ENCODE measurements at places on chromosomes 3 and 15.
A peak's percentile ranks its signal among the peaks of the same experiment; 100 is the strongest.

- DNase-seq: no peak
These were observed 180.2 kb upstream of the CBLB start for GRCh38 chr3:106048946-106049481.

DNA sequence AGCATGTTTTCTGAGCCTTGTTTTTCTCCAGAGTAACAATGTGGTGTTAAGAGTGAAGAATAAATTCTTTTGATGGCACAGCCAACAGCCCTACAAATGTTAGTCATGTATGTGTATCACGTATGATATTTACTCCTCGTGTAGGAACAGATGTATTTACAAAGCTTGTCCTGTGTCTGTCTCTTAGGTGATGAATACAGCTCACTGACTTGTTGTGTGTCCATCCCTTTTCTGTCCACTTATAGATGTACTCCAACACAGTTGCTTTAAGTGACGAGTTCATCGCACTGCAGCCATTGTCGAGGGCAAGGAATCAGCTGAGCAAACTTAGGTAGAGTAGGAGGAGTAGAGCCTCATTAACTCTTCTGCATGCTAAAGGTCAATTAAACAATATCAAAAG is 78.1 kb downstream of the DCUN1D1 start:
- DNase-seq: no peak

- no peak for DNase-seq
These were observed 239.9 kb upstream of the ATP10A start for GRCh38 chr15:26103002-26103404.

DNA sequence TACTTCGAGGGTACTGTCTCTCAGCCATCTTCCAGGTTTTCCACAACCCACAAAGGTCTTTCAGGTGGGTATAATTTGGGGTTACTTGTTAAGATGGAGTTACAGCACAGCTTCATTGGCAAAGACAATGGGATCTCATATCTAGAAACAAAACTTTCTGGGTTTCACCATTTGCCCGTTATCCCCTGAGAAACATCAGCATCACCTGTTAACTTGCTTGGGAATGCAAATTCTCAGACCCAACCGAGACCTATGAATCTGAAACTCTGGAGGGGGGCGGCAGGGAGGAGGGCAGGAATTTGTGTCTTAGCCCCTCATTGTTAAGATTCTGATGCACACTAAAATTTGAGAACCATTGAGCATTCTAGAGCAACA is 176.4 kb downstream of the TNIK start:
- no peak for DNase-seq

- DNase-seq: no peak
These were observed 5.9 kb downstream of the CAPN7 start for GRCh38 chr3:15211937-15212336.

GRCh38 chr3:45529697-45530096 is 64.9 kb upstream of the LIMD1 start:
- DNase-seq: no peak

DNA sequence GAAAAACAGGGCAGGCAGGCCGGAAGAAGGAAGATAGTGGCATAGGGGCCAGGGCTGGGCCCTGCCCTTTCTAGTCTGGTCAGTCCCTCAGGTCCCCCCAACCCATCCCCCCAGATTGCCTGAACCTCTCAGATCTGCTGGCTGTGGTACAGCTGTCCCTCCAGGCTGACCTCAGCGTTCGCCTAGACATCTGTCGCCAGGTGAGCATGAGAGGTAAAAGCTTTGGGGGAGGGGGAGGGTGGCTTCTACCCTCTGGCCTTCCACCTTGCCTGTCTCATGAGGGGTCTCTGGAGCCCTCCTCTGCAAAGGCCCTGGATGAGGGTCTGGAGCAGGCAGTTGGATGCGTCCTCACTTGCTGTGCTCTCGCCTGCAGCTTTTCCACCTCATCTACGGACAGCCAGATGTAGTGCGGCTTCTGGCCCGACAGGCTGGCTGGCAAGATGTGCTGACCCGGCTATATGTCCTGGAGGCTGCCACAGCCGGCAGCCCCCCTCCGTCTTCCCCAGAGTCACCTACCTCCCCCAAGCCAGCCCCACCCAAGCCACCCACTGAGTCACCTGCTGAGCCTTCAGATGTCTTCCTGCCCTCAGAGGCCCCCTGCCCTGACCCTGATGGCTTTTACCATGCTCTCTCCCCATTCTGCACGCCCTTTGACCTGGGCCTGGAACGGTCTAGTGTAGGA is 20.2 kb downstream of the NBEAL2 start:
- no peak for DNase-seq

- DNase-seq: no peak
These were observed 228.8 kb upstream of the LYSMD4 start for GRCh38 chr15:99962006-99962561.

DNA sequence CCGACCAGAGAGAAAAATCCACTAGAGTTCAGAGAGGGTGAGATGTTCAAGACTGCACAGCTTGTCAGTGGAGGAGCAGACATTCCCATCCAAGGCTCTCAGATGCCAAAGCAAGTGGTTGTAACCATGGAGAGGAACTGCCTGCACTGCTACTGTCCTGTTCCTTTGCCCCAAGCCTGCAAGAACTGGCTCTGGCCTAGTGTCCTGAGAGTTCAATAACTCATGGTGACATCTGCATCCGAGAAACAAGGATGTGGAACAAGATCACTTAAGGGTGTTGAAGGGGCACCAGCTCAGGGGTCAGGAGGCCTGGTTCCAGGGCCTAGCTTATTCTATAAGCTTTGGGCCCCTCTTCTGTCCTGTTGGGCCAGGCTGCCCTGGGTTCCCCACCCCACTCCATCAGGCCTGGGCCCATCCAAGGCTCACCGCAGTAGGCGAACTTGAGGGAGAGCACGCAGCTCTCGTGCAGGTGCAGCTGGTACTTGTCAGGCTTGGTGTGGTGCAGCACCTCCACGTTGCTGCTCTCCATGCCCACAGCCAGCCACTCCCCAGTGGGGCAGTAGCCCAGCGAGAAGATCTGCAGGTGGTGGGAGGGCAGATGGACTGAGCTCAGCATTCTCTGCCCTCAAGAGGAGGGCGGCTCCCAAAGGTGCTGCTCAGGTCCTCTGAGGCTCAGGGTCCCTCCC is 45.6 kb downstream of the TLE3 start:
- DNase-seq: no peak

DNA sequence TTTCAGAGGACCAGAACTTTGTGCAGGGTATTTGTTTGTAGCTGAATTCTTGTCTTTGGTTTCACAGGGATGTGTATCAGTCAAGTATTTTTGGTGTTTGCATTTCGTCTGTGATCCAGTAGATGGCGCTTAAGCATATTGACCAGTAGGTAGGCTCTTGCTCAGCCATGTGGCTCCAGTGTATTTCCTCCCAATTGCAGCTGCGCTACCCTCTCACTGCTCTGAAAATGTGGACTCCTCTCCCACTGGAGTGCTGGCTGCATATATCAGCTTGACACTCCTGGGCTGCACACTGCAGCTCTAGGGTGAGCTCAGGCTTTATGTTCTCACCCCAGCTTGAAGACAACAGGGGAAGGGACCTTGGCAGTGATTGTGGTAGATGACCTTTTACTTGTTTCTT is 1264.3 kb upstream of the ALCAM start:
- DNase-seq: peak; percentile 4

DNA sequence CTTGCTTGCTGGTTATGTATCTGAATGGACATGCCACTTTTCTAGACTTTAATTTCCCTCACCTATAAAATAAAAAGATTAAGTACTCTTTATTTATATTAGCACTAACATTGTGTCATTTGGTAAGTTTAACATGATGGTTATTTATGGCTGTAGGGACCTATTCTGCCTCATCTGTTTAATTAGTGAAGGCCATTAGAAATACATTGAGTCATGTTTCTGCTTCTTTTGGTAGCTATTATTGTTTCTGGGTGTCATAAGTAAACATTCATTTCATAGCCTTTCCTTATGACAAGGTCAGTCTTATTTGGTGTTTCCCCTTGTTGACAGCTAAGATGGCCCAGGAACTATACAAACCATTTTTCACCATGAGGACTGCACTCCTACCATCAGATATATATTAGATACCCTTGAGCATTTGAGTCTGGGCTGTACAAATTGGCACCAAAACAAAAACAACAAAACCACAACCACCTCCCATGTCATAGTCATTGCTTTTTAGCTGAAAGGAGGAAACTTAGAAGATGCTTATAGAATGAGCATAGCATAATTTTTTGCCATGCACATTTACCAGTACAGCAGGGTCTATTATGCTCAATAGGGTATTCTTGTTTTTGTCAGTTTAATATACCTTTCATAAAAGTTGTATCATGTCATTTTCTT is 39.3 kb downstream of the SRP14 start:
- no peak for DNase-seq

DNA sequence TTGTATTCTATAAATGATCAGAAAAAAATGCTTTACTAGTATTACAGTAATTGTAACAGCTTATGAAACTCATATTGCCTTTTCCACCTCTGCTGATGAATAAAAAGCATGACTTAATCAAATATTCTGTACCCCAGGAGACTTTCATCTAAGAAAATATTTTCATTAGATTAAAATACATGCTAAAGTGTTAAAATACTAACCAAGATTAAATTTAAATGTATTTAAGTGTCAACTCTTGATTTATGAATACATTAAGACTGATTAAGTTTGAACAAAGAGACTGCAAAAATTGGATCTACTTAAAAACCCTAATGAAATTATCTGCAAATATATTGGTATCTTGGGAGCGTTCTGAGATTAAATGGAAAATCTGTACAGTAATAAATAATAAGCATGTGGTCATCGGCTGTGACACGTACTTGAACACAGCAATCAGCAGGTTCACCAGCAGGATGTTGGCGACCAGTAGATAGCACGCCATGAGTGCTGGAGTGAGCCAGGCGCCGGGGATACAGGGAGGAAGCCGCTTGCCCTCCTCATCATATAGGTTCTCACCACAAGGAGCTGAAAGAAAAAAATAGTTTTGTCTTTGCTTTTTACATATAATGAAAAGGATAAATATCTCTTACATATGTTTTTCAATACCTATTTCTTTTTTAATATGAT is 36.6 kb upstream of the MTMR10 start:
- no peak for DNase-seq

DNA sequence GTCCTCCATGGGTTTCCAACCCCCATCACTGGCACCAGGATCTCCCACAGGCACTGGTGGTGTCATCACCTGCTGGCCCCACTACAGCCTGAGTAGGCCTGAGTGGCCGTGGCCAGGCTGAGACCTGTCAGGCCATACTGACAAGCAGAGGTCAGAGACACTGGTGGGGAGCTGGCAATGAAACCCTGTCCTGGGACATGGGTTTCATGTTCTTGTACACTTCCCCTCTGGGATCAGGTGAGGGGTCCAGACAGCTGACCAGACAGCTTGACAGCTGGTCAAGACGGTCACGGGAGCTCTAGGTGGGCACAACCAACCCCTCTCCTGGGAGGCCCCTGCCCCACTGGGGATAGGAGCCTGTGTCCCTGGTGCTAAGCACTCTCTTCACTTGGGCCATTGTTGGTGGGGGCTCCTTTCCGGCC is 13.1 kb downstream of the ZBTB47 start:
- no peak for DNase-seq

DNA sequence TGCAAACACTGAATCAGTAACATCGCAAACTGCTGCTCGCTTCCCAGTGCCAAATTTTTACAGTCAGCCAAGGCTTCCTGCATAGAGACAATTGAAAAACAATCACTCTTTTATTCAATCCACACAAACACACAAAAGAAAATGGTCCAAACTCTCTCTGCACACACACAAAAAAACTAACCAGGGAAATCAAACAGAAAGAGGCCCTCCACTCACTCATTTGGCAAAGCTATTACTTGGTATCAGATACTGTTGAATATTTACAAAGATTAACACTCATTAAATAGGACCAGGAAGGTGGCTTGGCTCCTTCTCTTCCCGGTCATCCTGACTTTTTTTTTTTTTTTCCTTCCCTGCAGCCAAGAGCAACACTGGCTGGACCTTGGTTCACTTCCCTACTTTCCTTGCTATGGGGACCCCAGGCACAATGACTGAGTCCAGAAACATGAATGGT is 62.4 kb upstream of the SPATA12 start:
- DNase-seq: no peak

- DNase-seq: peak; percentile 58
These were observed 3.6 kb downstream of the CEP19 start for GRCh38 chr3:196708467-196708866.

- DNase-seq: no peak
These were observed 188.9 kb upstream of the ATP10A start for GRCh38 chr15:26051761-26052675.

- no peak for DNase-seq
These were observed 146.8 kb downstream of the TPRA1 start for GRCh38 chr3:127443581-127444375.

DNA sequence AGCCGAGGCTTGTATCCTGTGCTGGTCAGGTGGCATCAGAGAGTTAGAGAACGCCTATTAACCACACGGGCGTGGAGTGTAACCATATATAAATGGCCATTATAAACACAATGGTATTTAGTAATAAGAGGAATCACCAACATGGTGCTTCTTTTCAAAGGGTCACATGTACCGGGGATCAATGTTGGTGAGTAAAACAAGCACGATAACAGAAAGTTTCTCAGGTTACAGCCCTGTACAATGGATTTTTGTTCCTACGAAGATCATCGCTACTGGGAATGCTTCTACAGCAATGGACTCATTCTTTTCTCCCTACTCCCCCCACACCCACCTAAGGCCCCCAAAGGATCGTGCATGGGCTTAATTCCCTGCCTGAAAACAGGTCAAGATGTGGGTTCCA is 42.5 kb downstream of the MEIS2 start:
- no peak for DNase-seq

- DNase-seq: no peak
These were observed 190.6 kb upstream of the ARPP21 start for GRCh38 chr3:35448681-35449080.

GRCh38 chr15:52164631-52165265 is 26.4 kb downstream of the GNB5 start:
- DNase-seq: no peak

DNA sequence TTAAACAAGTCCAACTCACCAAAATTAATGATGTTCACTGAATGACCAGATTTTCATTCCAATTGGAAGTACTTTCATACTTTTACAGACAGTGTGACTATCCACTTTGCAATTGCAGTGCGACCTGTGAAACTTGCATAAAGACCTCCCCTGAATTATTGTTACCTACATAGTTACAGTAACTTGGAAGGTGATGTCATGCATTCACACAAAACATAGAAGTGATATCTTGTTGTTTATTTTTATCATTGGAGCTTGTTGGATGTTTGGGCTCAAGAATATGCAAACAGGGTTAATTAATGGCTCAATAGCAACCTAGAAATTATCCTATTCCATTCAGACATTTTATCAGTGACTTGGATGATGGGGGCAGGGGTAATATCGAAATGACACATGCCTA is 470.9 kb downstream of the MECOM start:
- DNase-seq: no peak

GRCh38 chr3:51968883-51969678 is 1.8 kb upstream of the PCBP4 start:
- no peak for DNase-seq

GRCh38 chr3:13208706-13209633 is 135.7 kb upstream of the IQSEC1 start:
- DNase-seq: no peak

- DNase-seq: no peak
These were observed 28.5 kb downstream of the TMEM212 start for GRCh38 chr3:171871392-171872274.

GRCh38 chr15:52052066-52052935 is 33.3 kb downstream of the MAPK6 start:
- no peak for DNase-seq

GRCh38 chr3:45317710-45318109 is 70.7 kb upstream of the LARS2 start:
- DNase-seq: peak; percentile 1

- DNase-seq: no peak
These were observed 89.7 kb upstream of the PROK2 start for GRCh38 chr3:71874618-71875017.

GRCh38 chr3:149909923-149910322 is 60.8 kb downstream of the PFN2 start:
- no peak for DNase-seq

GRCh38 chr3:54963641-54964040 is 35.8 kb upstream of the LRTM1 start:
- DNase-seq: no peak

All from retinal pigment epithelial cell (primary cell).